ENCODE measurements at places on chromosomes 3 and 15.

- no peak for DNase-seq
Observed at GRCh38 chr3:173630849-173631248, 233.3 kb downstream of the NLGN1 start.

DNA sequence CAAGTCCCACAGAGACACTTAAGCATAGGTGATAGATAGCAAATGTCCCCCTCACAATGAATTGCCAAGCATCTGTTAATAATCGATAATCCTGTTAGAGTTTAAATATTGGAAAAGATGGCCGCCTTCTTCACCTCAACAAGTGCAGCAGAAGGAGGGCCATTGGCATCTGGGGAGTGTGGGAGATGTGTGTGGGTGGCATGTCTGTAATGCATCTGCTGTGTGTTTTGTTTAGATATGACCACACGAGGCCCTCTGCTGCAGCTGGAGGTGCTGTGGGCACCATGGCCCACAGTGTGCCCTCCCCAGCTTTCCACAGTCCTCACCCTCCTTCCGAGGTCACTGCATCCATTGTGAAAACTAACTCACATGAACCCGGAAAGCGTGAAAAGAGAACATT is 12.9 kb downstream of the MKRN2 start:
- DNase-seq = no peak

GRCh38 chr3:18723206-18723810 is 298.2 kb upstream of the SATB1 start:
- DNase-seq = no peak

GRCh38 chr3:197496746-197497125 is 59.0 kb downstream of the BDH1 start:
- DNase-seq = no peak

DNA sequence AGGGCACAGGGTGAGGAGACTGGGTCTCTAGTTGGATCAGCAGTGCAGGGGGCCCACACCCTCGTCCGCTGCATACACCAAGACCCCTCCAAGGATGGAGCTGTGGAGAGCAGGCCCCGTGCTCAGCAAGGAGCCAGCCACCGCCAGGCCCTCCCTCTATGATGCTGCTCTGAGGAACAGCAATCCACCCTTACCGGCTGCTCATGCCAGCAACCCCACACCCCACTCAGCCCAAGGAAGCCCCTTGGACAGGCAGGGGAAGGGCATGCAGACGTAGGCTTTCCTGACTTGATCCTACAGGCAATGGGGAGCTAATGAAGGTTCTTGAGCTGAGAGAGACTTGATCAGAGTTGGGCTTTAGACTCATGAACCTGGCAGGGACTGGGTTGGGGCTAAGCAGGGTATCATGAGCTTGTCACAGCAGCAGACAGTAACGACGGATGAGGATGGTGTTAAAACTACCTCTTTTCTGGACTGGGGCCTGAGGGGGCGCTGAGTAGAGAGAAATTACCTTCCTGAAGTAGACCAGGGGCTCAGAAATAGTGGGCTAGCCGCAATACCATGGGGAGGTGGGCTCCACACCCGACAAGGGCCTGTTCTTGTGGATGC is 50.5 kb upstream of the FGD5 start:
- no peak for DNase-seq

DNA sequence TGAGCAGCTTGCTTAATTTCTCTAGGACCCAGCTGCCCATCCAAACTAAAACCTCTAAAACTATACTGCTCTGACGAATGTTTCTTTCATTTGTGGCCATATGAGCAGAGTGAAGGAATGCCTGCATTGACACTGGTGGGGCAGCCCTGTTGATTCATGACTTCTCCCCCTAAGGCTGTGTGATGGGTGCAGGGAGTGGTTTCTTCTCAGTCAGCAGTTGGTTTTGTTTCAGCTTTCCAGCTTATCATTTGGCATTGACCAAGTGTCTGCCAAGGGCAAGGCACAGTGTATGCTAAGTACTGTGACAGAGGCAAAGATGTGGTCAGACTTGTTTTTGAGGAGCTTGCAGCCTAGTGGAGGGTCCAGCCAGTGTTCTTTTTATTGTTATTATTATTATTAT is 4.7 kb downstream of the ABHD6 start:
- DNase-seq = no peak

DNA sequence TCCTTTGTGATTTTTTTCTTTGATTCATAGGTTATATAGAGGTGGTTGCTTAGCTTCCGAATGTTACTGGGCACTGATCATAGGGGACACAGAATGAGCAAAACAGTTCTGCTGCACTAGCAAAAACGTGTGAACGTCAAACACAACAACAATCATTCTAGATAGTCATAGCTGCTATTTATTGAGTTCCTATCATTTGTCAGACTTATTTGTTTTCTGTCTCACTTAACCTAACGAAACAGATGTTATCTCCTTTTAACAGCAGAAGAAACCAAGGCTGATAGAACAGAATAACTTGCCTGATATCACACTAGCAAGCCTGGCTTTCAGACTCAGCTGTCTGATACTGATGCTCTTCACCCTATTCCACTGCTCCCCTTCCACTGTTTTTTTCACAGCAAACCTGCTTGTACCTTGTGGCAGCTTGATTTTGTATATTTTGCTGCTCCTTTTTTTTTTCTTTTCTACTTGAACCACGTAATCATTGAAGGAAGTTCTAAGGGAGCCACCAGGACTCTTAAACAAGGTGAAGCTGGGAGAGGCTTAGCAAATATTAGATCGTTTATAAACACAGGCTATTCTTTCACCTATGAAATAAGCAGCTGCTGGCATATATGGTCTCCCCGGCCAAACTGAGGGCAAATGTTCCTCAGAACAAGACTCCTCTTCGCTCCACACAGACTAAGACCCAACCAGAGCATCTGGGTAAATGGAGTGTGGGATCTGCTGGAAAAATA is 78.8 kb downstream of the MCF2L2 start:
- no peak for DNase-seq

- no peak for DNase-seq
Observed at GRCh38 chr3:51282931-51283330, 102.2 kb upstream of the MANF start.

DNA sequence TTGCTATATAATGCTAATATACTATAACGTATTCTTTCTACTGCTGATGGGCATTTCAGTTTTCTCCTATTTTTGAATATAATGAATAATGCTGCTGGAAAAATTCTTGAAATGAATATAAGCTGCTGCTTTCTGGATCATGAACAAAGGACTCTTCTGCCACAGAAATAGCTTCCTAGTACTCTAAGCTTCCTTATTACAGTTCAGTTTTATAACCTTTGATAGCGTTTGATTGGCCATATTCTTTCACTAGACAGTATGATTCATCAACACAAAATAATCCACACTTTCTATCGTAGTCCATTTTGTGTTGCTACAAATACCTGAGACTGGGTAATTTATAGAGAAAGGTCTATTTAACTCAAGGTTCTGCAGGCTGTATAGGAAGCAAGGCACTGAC is 16.4 kb upstream of the UBE3A start:
- no peak for DNase-seq

- no peak for DNase-seq
Observed at GRCh38 chr3:194686816-194687637, 1.3 kb downstream of the FAM43A start.

- DNase-seq = no peak
Observed at GRCh38 chr3:81742581-81742980, 18.9 kb downstream of the GBE1 start.

DNA sequence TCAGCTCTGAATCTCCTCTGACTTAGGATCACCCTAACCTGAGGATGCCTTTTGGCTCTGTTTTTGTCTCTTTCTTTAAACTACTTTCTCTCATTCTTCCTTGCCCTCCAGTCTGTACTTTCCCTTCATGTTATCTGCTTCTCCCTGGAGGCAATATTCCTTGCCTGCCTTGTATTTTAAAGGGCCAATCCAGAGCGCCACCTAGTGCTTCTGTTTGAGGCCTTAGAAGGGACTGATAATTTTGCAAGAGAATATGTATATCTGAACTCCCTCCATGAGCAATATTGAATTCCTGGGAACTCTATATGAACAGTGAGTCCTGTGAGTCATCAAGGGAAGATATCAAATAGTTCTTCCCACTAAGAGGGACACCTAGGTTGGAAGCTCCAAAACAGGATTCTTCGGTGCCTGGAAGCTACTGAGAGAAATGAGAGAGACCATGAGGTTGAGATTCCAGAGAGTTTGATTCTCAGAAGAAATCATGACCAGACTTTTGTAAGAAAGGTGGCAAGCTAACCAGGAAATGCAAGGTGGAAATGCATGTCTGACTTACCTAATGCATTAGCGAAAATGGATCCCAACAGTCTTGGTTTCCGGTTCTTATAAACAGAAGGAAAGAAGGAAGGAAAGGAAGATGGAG is 203.8 kb upstream of the CD96 start:
- no peak for DNase-seq

GRCh38 chr15:89111961-89112340 is 23.7 kb downstream of the ABHD2 start:
- DNase-seq = no peak

- no peak for DNase-seq
Observed at GRCh38 chr3:72169561-72170472, 384.9 kb upstream of the PROK2 start.

Measured in vagina (tissue), 2 donors.